Uterus (tissue), 4 donors: ENCODE measurements at places on chromosomes 16 and 17.
A peak's percentile ranks its signal among the peaks of the same experiment; 100 is the strongest.

DNA sequence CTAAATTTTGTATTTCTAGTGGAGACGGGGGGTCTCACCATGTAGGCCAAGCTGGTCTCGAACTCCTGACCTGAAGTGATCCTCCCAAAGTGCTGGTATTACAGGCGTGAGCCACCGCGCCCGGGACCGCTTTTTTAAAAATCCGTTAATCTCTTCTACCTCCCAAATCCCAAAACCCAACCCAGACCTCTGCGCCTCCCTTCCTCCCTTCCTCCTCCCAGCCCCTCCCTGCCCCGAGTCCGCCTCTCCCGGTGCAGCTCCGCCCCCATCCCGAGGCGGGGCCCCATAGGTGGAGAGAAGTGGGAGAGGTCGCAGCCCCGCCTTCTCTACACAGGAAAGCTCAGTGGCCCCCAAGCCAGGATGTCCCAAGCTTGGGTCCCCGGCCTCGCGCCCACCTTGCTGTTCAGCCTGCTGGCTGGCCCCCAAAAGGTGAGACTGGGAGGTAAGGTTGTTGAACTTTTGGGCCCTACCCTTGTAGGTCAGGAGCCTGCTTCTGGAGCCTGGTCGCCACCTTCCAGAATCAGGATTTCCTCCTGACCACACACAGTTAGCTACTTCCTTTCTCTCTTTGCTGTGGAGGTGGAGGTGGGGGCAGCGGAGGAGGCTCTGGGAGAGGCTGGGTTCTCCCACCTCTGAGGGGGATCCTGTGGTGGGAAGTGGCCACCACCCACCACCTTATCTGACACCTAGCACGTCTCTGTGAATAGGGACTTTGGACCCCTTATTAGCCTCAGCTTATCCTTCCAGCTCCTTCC is at the start of gene TMEM92:
Gene TMEM92, plus strand, starts transcription at position 325 of the 755 bp plus-strand sequence. Its CDS starts 36 bp downstream, at position 361.
- peaks cover 15% of the 10 kb centered on the region for H3K4me1 ChIP-seq
- DNase-seq = peak; percentile 65
- H3K27ac ChIP-seq = peak within 1 kb of the TSS; percentile 93
- no peaks in the 10 kb centered on the region for H3K27me3 ChIP-seq

- H3K27me3 ChIP-seq = no peaks in the 10 kb centered on the region
- H3K4me1 ChIP-seq = no peaks in the 10 kb centered on the region
- no peaks in the 10 kb centered on the region for H3K36me3 ChIP-seq
- no peak overlapping the region for H3K27ac ChIP-seq
Measured at GRCh38 chr17:79609673-79610645, 892 bp downstream of the RBFOX3 start.

- H3K27ac ChIP-seq = no peak overlapping the region
- H3K4me3 ChIP-seq = no peak overlapping the region
- no peak for DNase-seq
- no peaks in the 10 kb centered on the region for H3K27me3 ChIP-seq
- H3K36me3 ChIP-seq = no peaks in the 10 kb centered on the region
Measured at GRCh38 chr17:73249700-73250099, 12.0 kb downstream of the CPSF4L start.

DNA sequence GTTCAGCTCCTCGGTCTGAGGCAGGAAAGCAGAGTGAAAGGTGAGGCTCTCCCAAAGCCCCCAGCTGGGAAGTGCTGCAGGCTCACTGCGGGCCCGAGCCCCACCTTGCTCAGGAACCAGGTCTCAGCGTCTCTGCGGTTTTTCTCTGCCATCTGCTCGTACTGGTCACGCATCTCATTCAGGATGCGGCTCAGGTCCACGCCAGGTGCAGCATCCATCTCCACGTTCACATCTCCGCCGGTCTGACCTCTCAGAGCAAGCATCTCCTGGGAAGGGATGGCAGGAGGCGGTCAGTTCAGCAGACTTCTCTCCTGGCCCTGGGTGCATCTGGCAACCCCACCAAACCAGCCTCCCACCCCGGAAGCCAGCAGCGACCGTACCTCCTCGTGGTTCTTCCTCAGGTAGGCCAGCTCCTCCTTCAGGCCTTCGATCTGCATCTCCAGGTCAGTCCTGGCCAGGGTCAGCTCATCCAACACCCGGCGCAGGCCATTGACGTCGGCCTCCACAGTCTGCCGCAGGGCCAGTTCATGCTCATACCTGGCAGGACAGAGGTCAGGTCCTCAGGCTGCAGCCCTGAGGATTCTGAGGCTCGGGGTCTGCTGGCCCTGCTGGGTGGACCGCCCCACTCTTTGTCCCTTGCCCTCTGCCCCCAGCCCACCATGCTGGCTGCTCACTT is 1.5 kb downstream of the KRT16 start:
- no peak overlapping the region for H3K27ac ChIP-seq
- no peaks in the 10 kb centered on the region for H3K4me1 ChIP-seq
- DNase-seq = no peak
- H3K4me3 ChIP-seq = no peak overlapping the region
- H3K36me3 ChIP-seq = no peaks in the 10 kb centered on the region

DNA sequence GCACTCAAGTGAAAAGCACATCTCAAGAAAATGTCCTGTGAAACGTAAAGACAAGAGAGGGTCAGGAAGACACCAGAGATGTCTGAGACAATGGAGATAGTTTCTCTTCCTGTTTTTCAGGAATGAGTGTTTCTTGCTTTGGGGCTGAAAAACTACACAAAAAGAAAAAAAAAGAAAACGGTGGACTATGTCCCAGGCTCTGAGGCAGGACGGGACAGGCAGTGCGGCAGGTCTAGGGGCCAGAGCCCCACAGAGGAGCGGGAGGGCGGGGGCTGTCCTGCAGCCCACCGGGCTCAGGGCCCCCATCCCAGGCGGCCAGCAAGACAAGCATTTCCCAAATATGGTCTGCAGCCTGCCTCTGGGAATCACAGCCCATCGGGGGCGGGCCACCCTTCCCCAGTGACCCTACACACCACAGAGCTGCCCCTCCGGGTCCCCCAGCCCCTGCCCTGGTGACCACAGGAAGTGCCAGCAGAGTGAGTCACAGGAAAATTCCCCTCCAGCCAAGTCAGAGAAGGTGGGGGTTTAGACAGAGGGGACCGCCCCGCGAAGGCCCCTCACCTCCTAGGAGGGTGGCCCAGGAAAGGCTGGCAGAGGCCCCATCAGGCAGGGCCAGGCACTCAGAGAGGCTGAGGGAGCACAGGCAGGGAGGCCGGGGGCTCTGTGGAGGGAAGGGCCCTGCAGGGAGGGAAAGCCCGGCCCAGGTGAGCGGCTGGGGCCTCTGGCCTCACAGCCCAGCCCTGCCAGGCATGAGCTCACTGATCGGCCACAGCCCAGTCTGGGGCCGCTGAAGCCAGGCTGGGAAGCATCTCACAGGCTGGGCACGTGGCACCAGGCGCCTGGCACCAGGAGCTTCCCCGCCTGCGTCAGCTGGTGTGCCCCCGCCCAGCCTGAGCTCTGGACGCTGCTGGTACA is 6.3 kb downstream of the BCAR1 start:
- peaks cover 13% of the 10 kb centered on the region for H3K4me1 ChIP-seq
- no peak overlapping the region for H3K4me3 ChIP-seq
- H3K27me3 ChIP-seq = no peaks in the 10 kb centered on the region
- peak overlapping the region; percentile 97 for H3K27ac ChIP-seq
- peak; percentile 80 for DNase-seq

- H3K27me3 ChIP-seq = no peaks in the 10 kb centered on the region
- H3K36me3 ChIP-seq = no peaks in the 10 kb centered on the region
- no peak overlapping the region for H3K27ac ChIP-seq
- peaks cover 5% of the 10 kb centered on the region for H3K4me1 ChIP-seq
Measured at GRCh38 chr17:50130559-50131305, 772 bp upstream of the SAMD14 start.

DNA sequence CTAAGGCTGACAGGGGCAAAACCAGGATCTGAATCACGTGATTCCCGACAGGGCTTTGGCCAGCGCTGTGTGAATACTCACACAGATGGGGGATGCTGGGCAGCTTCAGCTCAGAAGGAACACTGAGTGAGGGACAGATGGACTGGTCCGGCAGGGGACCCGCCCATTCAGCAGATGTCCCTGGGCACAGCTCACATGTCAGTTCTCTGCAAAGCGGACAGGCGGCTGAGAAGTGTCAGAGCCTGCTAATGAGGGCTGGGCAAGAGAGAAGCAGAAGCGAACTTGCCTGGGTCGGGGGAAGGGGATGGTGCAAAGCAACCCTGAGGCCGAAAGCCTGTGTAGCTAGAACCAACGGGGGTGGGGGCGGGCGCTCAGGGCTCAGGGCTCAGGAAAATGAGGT is 11.9 kb upstream of the GLIS2 start:
- H3K27ac ChIP-seq = no peak overlapping the region
- H3K27me3 ChIP-seq = no peaks in the 10 kb centered on the region
- no peak for DNase-seq
- H3K4me1 ChIP-seq = no peaks in the 10 kb centered on the region
- H3K4me3 ChIP-seq = no peak overlapping the region

- H3K27ac ChIP-seq = no peak overlapping the region
- no peak overlapping the region for H3K4me3 ChIP-seq
- no peak for DNase-seq
- no peaks in the 10 kb centered on the region for H3K4me1 ChIP-seq
- no peaks in the 10 kb centered on the region for H3K36me3 ChIP-seq
Measured at GRCh38 chr16:74053826-74054225, 242.8 kb upstream of the PSMD7 start.

DNA sequence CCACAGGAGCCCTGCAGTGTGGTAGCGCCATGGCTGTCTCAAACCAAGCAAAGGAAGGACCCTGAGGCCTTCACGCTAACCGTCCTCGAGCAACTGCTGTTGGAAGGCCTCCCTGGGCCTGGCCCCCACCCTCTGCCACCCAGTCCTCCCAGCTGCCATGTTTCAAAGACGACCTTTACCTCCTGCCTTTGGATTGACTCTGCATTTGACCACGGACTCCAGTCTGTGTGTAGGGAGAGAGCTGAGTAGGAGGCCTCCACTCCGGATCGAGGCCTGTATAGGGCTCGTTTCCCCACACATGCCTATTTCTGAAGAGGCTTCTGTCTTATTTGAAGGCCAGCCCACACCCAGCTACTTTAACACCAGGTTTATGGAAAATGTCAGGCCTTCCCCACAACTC is 24.3 kb downstream of the PLCD3 start:
- no peaks in the 10 kb centered on the region for H3K36me3 ChIP-seq
- DNase-seq = no peak
- H3K4me1 ChIP-seq = no peaks in the 10 kb centered on the region
- H3K27me3 ChIP-seq = no peaks in the 10 kb centered on the region
- peak overlapping the region; percentile 8 for H3K27ac ChIP-seq

GRCh38 chr17:5516060-5516792 is 29.9 kb downstream of the MIS12 start:
- H3K27ac ChIP-seq = peak overlapping the region; percentile 70
- no peaks in the 10 kb centered on the region for H3K27me3 ChIP-seq
- H3K4me3 ChIP-seq = no peak overlapping the region
- peak; percentile 49 for DNase-seq
- H3K36me3 ChIP-seq = no peaks in the 10 kb centered on the region
- H3K4me1 ChIP-seq = no peaks in the 10 kb centered on the region

- no peaks in the 10 kb centered on the region for H3K36me3 ChIP-seq
- no peaks in the 10 kb centered on the region for H3K27me3 ChIP-seq
- H3K27ac ChIP-seq = no peak overlapping the region
- H3K4me3 ChIP-seq = no peak overlapping the region
Measured at GRCh38 chr16:50684823-50685461, 3.8 kb upstream of the SNX20 start.

DNA sequence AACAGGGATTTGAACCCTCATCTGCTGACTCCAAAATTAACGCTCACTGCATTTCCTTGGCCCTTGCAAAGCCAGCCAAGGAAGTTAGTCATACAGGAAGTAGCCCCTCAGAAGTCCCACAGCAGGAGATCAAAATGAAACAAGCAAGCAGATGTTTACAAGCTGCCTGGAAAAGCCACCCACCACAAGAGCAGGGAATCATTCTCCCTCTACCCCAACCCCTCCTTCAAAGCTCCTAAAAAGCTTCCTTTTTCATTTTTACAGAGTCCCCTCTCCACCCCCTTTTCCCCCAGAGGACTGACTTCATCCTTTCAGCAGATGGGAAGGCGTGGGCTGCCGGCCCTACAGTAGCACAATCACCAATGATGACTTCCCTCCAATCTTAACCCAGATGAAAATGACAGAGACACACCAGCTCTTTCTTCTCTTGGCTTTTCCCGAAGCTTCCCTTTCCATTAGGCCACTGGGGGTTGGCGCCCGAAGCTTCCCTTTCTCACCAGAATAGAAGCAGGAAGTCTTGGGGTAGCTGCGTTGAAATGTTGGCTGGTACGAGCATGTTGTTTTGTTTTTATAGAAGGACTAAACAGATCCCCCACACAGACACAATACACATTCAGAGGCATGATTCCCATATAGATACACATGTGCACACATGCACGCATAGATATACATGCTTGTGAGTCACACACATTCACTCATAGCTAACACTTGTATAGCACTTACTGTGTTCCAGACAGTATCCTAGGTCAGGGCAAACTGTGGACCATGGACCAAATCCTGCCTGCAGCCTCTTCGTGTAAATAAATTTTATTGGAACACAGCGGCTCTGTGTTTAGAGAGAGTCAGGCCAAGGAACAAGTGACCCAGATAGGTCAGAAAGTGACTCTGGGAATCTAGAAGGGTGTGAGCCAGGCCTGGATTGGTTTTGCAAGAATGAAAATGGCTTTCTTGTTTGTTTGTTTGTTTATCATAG is 17.4 kb downstream of the ITPRIPL2 start:
- DNase-seq = no peak
- H3K36me3 ChIP-seq = no peaks in the 10 kb centered on the region
- peak overlapping the region; percentile 74 for H3K27ac ChIP-seq
- no peaks in the 10 kb centered on the region for H3K27me3 ChIP-seq
- H3K4me1 ChIP-seq = no peaks in the 10 kb centered on the region

- H3K27ac ChIP-seq = no peak overlapping the region
- H3K4me1 ChIP-seq = no peaks in the 10 kb centered on the region
- no peak overlapping the region for H3K4me3 ChIP-seq
- no peaks in the 10 kb centered on the region for H3K27me3 ChIP-seq
- DNase-seq = no peak
Measured at GRCh38 chr16:64964126-64964540, 157.7 kb downstream of the CDH11 start.

GRCh38 chr16:75265911-75266701 is 14.7 kb upstream of the BCAR1 start:
- no peaks in the 10 kb centered on the region for H3K27me3 ChIP-seq
- peak overlapping the region; percentile 84 for H3K27ac ChIP-seq
- DNase-seq = peak; percentile 80

- no peak for DNase-seq
- H3K27me3 ChIP-seq = no peaks in the 10 kb centered on the region
- H3K4me3 ChIP-seq = no peak within 1 kb of the TSS
Measured at GRCh38 chr16:75726390-75726789, at the start of gene CPHXL. CPHXL (minus strand) TSS chr16:75726490; CDS start chr16:75726442, 48 bp downstream.

GRCh38 chr16:25707982-25708583 is 16.3 kb downstream of the HS3ST4 start:
- no peak overlapping the region for H3K27ac ChIP-seq
- H3K4me1 ChIP-seq = no peaks in the 10 kb centered on the region
- no peak for DNase-seq

DNA sequence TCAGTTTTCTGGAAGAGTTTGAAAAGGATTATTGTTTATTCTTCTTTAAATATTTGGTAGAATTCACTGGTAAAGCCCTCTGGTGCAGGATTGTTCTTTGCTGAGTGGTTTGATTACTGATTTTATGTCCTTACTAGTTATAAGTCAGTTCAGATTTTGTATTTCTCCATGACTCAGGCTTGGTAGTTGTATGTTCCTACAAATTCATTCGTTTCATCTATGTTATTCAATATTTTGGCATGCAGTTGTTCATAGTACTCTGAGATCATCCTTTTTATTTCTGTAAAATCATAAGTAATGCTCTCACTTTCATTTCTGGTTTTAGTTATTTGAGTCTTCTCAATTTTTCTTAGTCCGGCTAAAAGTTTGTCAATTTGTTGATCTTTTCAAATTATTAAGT is 58.1 kb upstream of the CRYM start:
- no peak overlapping the region for H3K4me3 ChIP-seq
- no peak for DNase-seq
- no peaks in the 10 kb centered on the region for H3K36me3 ChIP-seq
- H3K27me3 ChIP-seq = no peaks in the 10 kb centered on the region
- H3K27ac ChIP-seq = no peak overlapping the region
- H3K4me1 ChIP-seq = no peaks in the 10 kb centered on the region
